ENCODE measurements at places on chromosomes 2 and 18. TPM values are rescaled to one million over a fixed set of nuclear protein-coding genes. Genes with fewer than 3 reads are reported as not detected.

DNA sequence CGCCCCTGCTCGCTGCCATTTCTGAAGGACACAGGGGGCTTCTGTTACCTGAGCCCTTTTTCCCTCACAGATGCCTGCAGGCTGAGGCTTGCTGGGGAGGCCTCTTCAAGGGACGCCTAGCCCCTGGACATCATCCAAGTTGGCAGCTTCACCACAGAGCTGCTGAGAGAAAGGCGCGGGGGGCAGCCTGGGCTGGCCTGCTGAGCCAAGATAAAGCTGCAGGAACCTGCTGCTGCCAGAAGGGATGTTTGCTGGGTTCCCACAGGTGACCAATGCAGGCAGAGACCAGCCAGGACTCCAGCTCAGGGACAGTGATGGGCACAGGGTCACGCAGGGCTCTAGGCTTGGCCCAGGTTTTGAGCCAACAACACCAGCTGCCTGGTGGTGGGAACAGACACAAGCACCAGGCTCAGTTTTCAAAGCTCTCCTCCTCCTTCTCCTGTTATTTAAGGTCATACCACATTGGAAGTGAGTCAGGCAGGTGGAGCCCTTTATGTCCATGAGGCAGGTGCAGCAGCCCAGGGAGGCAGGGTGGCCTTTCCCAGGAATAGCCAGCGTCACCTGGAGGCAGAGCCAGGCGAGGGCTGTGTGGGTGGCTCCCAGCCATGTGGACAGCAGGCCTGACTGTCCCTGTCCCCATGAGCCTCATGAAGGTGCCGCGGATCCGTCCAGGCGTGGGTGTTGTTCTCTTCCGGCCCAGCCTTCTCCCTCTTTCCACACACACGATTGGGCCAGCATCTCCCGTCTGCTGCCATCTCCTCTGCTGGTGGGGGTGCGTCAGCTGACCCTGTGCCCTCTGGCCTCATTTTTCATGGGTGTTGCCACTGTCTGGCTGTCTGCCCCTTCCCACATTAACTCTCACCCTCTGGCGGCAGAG lies 515.5 kb upstream of the MYT1L start:
- DNase-seq = peak; percentile 80

- no peak for DNase-seq
Measured at GRCh38 chr18:38243291-38243690, 677.7 kb upstream of the CELF4 start.

GRCh38 chr2:113169002-113169530 lies 4.7 kb upstream of the PSD4 start:
- DNase-seq = no peak

- DNase-seq = no peak
Measured at GRCh38 chr2:231412618-231412963, 17.1 kb downstream of the B3GNT7 start.

- no peak for DNase-seq
Measured at GRCh38 chr2:241366678-241367077, 10.6 kb downstream of the FARP2 start.

DNA sequence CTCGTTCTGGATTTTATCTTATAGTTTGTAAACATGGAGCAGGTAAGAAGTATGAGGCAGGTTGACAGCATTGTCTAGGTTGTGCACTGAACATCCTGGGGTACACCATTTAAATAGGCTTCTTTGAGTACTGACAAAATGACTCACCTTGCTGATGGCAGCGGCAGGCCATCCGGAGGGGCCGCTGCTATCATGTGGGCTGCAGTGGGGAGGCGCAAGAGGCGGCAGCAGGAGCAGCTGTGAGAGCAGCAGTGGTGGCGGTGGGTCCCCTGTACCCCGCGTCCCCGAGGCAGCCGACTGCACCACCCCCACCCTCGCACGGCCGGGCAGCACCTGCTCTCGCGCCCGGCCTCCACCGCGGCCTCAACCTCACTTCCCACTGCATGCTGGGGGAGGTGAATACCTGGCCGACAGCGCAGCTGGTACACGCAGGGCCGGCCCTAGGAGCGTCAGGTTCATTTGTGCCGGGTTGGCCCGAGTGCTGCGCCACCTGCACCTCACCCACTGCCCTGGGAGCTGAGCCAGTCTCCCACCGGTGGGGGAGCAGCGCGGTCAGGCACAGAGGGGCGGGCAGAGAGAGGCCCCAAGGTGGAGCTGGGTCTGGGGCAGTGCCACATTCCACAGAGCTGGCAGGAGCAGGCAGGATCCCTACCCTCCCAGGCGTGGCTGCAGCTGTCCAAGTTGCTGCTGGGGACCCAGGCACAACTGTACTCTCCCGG lies 154.5 kb upstream of the RBMS1 start:
- DNase-seq = peak; percentile 22

DNA sequence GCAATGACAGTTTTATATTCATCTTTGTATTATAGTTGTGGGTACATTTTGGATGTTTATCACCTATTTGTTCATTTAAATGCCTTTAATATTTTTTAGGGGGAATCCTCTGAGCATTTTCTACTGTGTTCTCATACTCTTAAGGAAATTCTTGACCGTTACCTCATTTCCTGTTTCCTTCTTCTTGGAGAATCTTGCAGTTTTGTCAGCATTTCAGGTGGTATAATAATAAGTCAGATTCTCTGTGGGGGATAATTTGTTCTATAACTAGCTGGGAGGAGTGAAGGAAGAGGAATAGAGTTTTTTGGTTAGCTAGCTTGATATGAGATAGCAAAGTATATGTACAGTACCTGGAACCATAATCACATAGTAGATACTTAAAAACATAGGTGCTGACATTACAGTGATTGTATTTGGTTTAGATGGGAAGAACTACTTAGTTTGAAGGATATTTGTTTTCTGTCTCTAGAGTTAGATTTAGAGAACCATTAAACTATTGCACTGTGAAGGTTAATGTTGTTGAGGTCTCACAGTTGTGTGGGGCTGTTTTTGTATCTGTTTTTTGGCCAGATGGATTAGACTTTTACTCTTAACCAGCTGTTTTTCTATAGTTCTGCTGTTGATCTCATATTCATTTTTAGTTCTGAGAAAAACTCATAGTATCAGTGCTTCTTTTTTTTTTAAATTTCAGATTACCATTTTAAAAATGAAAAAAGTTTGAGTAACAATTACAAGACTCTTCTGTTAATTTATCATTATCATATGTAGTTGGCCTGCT lies 14.2 kb downstream of the MTX2 start:
- DNase-seq = no peak

DNA sequence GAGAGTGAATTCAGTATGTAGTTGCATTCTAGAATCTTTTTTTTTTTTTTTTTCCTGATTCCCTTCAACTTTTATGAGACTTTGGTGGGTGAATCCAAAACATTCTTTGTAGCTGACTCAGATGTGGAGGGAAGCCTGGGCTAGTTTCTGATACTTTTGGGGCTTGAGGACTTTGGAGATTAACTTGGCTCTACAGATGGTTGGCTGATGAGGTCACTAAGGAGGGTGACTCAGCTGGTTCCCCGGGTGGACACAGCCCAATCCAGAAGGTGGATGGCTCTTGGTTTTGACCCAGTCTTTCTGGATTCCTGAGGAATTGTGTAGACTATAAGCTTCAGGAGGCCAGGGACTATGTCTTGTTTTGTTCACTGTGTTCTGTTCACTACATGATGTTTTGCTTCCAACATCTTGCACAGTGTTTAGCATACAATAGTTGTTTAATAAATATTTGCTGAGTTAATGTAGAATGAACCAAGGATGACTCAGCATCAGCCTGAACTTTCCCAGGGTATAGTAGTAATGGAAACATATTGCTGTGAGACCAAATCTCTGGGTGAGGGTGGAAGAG lies 30.5 kb downstream of the LAMA3 start:
- peak; percentile 21 for DNase-seq

DNA sequence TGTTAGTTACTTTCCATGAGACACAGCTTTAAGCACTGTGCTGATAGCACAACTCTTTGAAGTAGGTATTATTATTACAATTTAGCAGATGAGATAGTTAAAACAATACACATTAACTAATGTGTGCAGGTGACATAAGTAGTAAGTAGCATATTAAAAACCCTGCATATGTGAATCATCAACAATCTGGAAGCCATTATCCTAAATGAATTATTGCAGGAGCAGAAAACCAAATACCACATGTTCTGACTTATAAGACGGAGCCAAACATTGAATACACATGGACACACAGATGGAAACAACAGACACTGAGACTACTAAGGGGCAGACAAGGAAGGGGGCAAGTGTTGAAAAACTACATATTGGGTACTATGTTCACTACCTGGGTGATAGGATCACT lies 300.3 kb upstream of the GULP1 start:
- no peak for DNase-seq

DNA sequence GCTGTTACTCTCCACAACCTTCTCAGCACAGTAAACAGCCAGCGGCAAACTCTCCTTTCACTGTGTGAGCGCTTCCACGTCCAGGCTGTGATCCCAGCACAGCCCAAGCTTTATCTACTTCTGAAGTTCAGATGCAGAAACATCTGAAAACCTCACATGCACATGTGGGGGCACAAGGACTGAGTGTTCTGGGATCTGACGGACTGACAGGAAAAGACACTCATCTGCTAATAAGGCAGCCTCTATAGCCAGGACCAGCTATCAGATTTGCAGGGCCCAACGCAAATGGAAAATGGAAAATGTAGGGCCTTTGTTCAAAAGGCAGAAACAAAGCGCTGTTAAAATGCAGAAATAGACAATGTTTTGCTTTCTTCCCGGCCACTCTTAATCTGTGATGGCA lies 133.8 kb upstream of the ARHGAP28 start:
- no peak for DNase-seq

DNA sequence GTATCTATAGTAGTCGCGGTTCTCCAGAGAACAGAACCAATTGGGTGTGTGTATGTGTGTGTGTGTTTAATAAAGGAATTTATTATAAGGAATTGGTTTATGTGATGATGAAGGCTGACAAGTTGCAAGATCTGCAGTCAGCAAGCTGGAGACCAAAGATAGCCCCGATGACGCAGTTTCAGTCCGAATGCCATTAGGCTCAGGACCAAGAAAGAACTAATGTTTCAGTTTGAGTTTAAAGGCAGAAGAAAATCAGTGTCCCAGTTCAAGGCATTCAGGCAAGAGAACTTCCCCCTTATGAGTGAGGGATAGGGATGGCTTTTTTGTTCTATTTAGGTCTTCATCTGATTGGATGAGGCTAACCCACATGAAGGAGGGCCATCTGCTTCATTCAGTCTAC lies 221.6 kb downstream of the HNMT start:
- no peak for DNase-seq

- DNase-seq = no peak
Measured at GRCh38 chr2:127365211-127365643, 22.5 kb downstream of the MAP3K2 start.

DNA sequence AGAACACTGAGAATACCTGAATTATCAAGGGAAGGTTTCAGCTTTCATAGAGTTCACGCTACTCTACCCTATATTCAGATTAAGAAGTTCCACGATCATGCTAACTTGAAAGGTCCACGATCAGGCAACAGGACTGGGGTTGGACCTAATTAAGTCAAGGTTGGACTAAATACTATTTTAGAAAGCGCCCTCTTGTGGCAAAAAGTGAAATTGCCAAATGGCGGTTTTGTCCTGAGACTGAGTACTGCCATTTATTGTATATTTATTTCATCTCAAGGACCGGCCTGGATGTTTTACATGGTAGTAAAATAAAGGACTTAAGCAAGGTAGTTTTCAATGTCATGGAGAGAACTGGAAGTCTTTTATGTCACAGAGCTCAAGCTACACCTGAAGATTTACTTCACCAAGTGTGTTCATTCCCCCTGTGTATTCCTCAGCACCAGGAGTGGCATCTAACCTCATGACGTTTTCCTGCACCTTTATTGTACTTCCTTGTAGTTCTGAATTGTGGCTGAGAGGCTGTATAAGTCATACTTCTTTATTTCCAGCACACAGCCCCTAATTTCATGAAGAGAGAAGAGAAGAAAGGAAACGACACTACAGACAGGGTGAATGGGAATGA lies 56.8 kb downstream of the SRD5A2 start:
- DNase-seq = peak; percentile 50

DNA sequence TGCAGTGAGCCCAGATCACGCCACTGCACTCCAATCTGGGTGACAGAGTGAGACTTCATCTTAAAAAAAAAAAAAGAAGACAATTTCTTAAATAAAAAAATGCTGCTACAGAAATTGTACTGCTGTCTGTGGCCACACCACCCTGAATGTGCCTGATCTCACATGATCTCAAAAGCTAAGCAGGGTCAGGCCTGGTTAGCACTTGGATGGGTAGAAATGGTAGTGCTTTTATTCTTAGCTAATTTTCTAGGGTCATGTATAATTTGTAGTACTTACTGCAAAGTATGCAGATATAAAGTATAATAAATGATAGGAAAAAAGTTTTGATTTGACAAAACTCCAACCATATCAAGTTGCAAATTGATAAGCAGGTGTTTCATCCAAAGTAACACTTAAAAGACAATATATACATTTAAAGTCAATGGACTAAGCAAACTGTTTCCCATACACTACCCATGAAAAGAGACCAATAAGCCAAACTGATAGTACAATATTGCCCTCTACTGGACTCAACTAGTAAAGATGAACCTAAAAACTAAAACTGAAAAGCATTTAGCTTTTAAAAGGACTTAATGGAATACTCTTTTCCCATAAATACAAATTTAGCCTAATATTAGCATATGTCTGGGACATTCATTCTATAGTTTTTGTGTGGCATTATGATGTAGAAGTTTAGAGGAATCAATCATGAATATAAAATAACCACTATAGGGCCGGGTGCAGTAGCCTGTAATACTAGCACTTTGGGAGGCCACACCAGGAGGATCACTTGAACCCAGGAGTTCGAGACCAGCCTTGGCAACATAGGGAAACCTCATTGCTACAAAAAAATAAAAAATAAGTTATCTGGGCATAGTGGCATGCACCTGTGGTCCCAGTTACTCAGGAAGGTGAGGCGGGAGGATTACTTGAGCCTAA lies 18.6 kb upstream of the PEX13 start:
- no peak for DNase-seq

DNA sequence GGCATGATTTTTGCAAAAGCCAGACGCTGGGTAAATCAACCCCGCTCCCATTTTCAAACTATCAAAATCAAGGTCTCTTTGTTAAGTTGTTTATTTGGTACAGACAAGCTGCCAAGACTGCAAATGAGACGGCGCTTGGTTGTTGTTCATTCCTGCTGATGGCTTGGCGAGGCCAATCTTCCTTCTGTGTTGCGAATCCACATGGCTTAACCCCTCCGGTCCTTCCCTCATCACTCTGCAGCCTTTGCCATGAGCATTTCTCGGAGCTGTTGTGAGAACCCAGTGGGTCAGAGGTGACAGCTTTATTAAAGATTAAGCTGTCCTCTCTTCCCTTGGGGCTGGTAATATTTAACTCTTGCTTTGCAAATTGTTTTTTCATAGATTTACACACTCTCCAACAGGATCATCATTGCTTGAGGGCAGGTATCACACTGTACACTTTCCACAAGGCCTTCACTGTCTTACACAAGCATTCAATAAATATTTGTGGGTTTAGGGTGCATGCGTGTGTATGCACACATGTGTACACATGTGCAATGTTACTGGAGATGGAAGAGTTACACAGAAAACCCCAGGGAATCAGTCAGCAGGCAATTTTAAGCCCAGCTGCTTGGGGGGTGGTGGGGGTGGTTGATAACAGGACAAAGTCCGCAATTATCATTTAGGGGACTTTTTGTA lies 27.8 kb upstream of the KCNF1 start:
- DNase-seq = no peak

Gene LIMS3
- total RNA-seq = 4.9 TPM

Gene RAX
- total RNA-seq = not detected

Gene CELF4
- 4.7 TPM for total RNA-seq

Gene CFAP221
- 21.5 TPM for total RNA-seq

Gene RFX8
- total RNA-seq = not detected

Gene DSG1
- not detected for total RNA-seq

Gene KCNE4
- 4.6 TPM for total RNA-seq
